M059J (cell line): ENCODE measurements at places on chromosomes 12 and 14. TPM values are rescaled to one million over a fixed set of nuclear protein-coding genes. Genes with fewer than 3 reads are reported as not detected.
A peak's percentile ranks its signal among the peaks of the same experiment; 100 is the strongest.

DNA sequence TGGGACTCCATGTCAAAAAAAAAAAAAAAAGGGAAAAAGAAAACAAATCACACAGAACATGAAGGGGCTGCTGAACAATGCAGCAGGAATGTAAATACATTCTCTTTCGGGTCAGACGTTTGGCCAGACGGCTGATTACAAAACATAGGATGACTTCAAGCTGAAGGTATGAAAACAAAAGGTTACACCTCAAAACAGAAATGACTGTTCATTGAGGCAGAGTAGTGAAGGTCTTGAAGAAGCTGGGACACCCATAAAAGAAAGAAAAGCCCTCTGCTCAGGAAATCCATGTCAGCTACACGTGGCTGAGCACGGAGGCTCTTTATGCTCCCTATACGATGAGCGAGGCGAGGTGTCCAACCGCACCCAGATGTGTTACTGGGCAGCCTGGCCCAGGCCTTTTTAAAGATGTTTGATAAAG, 37.7 kb downstream of the FGD4 start:
- peak; percentile 92 for DNase-seq

DNA sequence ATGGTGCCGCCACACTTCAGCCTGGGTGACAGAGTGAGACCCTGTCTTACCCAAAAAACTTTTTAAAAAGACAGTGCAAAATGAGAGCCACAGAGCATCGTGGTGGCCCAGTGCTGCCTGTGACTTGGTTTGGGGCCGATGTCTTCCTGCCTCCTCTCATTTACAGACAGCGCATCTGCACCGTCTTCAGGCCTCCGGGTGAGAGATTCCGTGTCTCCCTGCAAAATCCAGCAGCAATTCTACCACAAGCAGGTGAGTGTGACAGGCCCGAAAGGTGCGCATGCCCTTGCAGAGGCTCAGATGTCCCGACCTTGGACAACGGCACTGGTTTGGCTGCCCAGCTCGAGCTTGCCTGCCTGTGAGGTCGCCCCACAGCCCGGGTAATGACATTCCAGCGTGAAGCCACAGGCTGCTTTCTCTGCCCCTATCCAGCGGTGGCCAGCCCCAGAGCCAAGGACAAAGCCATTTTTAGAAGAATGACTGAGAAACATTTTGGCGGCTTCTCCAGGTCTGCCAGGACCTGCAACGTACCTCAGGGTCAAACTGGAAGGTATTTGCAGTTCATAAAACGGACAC, 70.3 kb upstream of the RFLNA start:
- no peak for DNase-seq

DNA sequence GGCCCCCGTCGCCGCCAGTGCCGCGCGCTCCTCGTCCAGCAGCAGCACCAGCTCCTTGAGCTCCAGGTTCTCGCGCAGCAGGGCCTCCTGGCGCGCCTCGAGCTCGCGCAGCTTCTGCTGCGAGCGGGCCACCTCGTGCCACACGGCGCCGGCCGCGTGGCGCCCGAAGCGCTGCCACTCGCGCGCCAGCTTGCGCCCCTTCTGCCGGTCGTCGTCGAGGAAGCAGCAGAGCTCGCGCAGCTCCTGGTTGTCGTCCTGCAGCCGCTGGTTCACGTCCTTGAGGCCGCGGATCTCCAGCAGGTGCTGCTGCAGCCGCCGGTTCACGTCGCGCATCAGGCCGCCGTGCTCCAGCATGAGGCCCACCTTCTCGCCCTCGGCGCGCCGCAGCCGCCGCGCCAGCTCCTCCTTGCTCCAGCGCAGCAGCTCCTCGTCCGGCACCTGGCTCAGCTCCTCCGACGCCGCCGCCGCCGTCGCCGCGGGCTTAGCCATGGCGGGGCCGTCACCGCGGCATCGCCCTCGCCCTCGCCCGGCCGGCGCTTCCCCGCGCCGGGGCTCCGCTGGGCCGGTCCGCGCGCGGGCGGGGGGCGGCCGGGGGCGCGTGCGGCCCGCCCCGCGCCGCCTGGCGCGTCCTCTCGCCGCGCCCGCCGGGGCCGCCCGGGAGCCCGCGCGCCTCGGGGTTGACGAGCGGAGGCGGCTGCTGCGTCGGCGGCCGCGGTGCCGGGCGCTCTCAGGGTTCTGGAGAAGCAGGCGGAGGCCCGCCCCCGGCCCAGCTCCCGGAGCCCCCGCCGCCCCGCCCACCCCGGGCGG, at the start of gene CCDC85C:
Gene CCDC85C, minus strand, starts transcription at position 737 of the 807 bp plus-strand sequence. Its CDS starts 248 bp downstream, at position 489.
- DNase-seq: peak; percentile 46

GRCh38 chr12:127941332-127941731, 325.6 kb upstream of the TMEM132C start:
- DNase-seq: peak; percentile 27

The PTGER2 gene
- 0.54 and 0.71 TPM in 2 replicates for total RNA-seq
